ENCODE measurements at places on chromosomes 5 and 9.

DNA sequence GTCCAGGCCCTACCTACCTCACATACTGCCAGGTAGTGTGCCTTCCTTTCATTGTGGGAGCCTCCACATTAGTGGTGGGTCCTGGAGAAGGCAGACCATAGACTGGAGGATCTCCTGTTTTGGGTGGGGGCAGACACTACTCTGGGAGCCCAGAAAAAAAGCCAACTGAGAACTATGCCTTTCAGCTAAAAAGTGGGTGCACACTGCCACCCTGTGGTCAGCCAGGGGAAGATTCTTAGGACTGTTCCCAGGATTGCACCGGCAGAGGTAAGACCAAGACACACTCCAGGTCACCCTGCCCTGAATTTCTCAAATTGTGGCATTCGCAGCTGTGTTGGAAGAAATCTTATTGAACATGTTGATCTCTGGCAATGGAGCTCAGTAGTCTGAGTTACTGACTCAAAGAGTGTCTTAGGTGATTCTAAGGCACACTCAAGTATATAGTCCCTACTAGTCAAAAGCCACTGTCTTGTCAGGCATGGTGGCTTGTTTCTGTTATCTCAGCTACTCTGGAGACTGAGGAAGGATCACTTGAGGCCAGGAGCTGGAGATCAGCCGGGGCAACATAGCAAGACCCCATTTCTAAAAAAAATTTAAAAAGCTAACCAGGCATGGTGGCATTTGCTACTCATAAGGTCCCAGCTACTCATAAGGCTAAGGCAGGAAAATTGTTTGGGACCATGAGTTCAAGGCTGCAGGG lies 3.6 kb downstream of the SIGMAR1 start:
- DNase-seq, result peak; percentile 85

DNA sequence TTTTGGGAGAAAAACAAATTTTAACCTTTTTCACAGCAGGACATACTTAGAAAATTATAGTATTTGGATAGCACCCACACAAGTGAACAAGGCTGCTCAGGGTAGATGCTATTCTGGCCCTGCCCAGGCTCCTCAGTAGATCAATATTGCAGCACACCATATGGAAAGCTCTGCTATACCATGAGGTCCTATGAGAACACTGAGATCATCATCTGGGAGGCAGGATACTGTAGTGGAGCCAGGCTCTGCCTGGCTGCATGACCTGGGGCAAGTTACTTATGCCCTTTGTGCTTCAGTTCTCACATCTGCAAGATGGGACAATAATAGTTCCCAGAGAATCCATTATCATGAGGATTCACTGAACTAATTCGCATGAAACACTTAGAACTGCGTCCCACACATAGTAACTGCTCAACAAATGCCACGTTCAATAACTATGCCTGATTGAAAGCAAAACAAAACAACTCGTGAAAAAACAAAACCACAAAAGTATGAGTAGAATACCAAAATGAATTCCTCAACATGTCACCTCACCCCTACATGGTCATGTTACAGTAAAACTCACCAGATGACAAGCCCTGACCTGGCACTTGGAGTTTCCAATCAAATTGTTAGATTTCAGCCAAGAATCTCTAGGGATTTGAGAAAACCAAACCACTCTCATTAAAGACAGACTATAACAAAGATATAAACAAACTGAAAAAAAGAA lies 31.9 kb downstream of the ARSB start:
- DNase-seq, result no peak

DNA sequence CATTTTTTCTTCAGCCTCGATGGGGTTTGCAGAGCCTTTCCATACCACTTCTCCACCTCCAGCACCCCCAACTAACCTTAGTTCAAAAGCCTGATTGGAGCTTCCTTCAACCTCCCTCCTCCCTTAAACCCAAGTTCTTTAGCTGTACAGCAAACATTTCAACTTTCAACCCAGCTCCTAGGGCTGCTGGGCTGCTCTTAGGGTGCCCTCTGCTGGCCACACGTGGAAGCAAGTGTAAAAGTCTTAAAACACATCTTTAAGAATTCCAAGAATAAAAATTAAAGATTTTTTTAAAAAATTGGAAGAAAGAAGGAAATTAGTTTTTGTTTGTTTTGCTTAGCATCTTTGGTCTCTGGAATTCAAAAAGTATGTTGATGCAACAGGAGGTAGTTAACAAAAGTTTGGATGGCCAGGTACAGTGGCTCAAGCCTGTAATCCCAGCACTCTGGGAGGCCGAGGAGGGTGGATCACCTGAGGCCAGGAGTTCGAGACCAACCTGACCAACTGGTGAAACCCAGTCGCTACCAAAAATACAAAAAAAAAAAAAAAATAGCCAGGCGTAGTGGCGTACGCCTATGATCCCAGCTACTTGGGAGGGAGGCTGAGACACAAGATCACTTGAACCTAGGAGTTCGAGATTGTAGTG lies 15.5 kb upstream of the HSD17B3 start:
- DNase-seq, result peak; percentile 64

DNA sequence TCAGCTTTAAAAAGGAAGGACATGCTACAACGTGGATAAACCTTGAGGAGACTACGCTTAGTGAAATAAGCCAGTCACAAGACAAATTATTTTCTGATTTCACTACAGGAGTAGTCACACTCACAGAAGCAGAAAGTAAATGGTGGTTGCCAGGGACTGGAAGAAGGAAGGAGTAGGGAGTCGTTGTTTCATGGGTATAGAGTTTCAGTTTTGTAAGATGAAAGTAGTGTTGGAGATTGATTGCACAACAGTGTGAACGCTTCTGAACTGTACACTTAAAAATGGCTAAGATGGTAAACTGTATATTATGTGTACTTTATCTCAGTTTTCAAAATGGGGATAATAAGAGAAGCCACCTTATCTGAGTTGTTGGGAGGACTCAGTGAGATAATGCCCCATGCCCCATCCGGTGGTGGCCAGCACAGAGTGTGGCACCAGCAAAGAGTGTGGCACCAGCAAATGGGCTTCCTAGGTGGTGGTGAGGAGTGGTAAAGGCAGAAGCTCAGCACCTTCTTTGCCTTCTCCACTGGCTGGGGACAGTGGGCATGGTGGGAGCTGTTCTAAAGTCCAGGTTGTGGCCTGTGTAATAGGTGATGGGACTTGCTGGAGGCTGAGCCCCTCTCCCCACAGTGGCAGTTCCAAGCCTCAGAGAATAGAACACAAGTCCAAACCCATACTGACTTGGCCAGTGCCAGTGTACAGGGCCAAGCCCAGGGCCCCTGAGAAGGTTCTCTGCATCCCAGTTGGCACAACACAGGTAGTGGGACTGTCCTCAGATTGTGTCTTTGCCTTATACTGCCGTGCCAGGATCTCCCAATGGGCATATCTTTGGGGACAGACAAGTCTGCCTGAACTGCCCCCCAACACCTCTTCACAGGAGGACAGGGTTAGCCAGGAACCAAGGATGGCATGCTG lies 4.4 kb downstream of the SLC22A4 start:
- DNase-seq, result no peak

DNA sequence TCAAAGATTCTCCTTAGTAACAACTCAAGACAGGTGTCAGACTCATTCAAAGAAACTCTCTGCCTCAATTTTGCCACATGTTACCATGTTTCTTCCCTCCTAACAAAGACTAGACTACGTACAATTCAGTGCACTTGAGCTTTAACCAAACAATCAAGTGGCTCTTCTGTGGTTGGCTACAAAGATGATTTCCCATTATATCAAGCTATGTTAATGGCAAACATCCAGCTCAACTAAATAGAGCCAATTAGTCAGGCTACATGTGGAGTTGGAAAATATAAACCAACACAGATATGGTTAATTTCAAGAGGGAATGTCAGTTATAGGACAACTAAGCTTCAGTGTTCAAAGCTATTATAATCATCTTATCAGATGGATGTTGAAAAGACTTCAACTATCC lies 29.2 kb upstream of the ADRA1B start:
- no peak for DNase-seq
